G401 (cell line): ENCODE measurements at places on chromosomes 13 and 19.

DNA sequence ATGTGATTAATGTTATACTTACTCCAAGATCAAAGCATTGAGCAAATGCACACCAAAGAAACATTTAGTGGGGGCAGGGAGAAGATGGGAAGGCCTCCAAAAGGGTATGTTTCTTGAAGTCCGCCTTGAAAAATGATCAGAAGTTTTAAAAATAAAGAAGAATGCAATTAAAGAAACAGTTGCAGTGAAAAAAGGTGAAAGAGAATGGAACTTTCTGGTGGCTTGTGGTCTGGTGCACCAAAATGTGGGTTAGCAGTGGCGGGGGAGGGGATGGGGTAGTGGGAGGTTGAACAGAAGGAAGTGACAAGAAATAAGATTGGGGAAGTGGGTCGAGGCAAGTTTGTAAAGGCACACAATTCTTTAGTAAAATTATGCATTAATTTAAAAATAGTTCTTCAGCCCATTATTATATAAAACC lies 2.5 kb downstream of the LCP1 start:
- no peak for DNase-seq

- DNase-seq: peak; percentile 63
Observed at GRCh38 chr19:45404557-45405434, at the start of gene PPP1R13L. Gene PPP1R13L, minus strand, starts transcription at chr19:45405069. Its CDS starts 6,751 bp downstream, at chr19:45398318.

GRCh38 chr13:20105161-20105689 lies 55.6 kb downstream of the GJA3 start:
- no peak for DNase-seq

DNA sequence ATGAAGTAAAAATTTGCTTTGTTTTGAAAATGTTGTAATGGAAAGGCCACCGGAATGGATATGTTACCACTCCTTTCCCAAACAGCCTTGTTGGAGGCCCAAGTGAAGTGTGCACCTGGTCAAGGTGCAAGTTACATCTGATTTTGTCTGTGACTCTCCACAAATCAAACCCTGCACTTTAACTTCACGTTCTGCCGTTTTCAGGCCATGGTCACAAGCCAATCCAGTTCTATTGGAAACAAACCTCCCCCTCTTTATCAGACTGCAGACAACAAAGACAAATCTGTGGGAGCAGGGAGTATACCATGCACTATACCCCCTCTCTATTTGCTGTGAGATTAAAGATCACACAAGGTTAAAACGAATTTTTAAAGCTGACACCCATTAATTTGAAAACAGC lies 155.6 kb upstream of the RFC3 start:
- no peak for DNase-seq

- no peak for DNase-seq
Observed at GRCh38 chr19:13861392-13861713, 15.6 kb upstream of the NANOS3 start.

- peak; percentile 81 for DNase-seq
Observed at GRCh38 chr13:45511310-45512097, 46.8 kb downstream of the COG3 start.

- DNase-seq: no peak
Observed at GRCh38 chr13:59621773-59622172, 542.0 kb downstream of the DIAPH3 start.

- DNase-seq: no peak
Observed at GRCh38 chr19:33730858-33731607, 65.6 kb upstream of the KCTD15 start.

DNA sequence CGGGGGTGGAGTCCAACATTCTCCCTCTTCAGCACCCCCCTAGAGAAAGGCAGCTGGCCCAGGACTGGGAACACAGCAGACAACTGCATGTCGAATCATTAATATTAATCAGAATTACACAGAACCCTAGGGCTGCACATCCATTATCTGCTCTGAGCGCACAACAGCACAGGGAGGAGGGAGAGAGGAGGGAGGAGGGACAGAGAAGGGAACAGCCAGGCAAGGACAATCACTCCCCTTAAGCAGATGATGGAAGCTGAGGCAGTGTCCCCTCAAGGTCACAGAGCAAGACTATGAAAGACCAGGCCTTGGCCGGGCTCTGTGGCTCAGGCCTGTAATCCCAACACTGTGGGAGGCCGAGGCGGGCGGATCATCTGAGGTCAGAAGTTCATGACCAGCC lies 25.7 kb downstream of the TLE6 start:
- no peak for DNase-seq
